ENCODE measurements at places on chromosomes 7 and 10. TPM values are rescaled to one million over a fixed set of nuclear protein-coding genes. Genes with fewer than 3 reads are reported as not detected.

PHYHIPL gene
- total RNA-seq: 0.36 TPM

GIMAP8 gene
- not detected for total RNA-seq

ADCY1 gene
- 2.0 TPM for total RNA-seq

TAS2R41 gene
- not detected for total RNA-seq

ENTPD1 gene
- total RNA-seq: not detected

PNLIPRP1 gene
- total RNA-seq: not detected

VWC2 gene
- total RNA-seq: not detected

TEX47 gene
- total RNA-seq: not detected

ANKRD61 gene
- total RNA-seq: 0.51 TPM

CC2D2B gene
- total RNA-seq: not detected

ELN gene
- total RNA-seq: not detected

THSD7A gene
- 1.7 TPM for total RNA-seq

ARL3 gene
- total RNA-seq: 14.4 TPM

ADAM12 gene
- total RNA-seq: 3.7 TPM

PDE1C gene
- 3.4 TPM for total RNA-seq

FBH1 gene
- total RNA-seq: 40.9 TPM

ACTL6B gene
- total RNA-seq: not detected

SLC25A28 gene
- total RNA-seq: 24.4 TPM

TMEM248 gene
- 87.1 TPM for total RNA-seq

ELMO1 gene
- 2.1 TPM for total RNA-seq

BMPR1A gene
- 18.3 TPM for total RNA-seq

CALD1 gene
- 135 TPM for total RNA-seq

Data from A549 treated with Mapracorat at 1 μM for 4 hours (cell line).